ENCODE measurements at places on chromosomes 4 and X. TPM values are rescaled to one million over a fixed set of nuclear protein-coding genes. Genes with fewer than 3 reads are reported as not detected.

HTN3 gene
- polyA plus RNA-seq = not detected

- peaks cover 7% of the 10 kb centered on the region for H3K4me1 ChIP-seq
- no peak overlapping the region for H3K27ac ChIP-seq
Observed at GRCh38 chr4:105641845-105642244, 66.6 kb downstream of the INTS12 start.

GRCh38 chrX:54794028-54794427 lies 4.0 kb downstream of the ITIH6 start:
- no peaks in the 10 kb centered on the region for H3K4me1 ChIP-seq
- DNase-seq = no peak

DNA sequence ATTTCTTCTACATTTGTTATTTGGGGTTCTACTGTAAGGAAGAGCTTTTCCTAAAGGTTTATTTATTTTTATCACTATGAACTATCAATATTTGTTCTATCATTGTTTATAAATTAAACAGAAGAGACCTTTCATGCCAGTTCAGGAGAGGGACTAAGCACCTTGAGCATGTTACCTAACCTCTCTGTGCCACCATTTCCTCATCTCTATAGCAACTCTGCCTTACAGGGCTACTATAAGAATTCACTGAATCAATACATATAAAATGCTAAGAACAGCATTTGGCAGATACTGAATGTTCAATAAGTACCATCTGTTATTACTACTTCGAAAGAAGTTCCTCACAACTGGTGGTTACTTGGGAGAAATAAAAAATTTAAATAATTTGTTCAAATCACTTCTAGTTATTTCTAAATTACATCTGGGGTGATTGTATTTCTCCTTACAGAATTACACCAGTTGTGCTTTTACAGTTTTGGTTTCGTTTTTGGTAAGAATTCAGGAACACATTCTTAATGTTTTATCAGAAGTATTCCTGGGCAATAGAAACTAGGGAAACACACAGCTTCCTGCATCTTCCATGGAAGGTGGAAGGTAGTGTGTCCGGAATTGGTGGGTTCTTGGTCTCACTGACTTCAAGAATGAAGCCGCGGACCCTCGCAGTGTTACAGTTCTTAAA lies 32.9 kb downstream of the EREG start:
- H3K27me3 ChIP-seq = no peaks in the 10 kb centered on the region
- no peaks in the 10 kb centered on the region for H3K36me3 ChIP-seq
- H3K4me3 ChIP-seq = no peak overlapping the region

DNA sequence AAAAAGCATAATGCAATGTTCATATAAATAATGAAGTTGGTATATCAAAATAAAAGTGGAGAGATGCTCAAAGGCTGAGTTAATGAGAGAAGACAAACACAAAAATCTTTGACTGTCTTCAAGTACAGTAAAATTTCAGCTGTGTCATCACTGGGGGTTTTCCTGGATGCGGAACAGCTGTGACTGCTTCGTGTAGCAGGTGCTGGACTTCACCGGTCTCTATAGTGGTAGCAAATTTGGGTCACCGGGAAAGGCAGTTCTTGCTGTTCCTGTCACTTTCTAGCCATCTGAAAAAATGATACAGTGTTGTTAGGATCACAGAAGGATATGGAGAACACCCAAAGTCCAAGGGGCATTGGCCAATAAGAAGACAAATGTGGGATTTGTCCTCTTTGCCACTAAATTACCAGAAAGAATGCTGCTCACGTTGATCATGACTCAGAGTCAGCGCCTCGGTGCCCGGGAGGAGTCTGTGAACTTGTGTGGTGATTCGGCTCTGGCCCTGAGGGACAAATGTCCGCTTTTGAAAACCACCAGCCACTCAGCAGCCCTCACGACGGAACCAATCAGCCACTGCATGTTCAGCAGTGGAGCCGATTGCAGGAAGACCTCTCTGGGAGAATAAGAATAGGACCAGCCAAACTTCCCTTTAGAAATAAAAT lies 230.1 kb upstream of the FAT1 start:
- no peak for DNase-seq
- H3K4me3 ChIP-seq = no peak overlapping the region
- no peak overlapping the region for H3K27ac ChIP-seq

HNRNPH2 gene
- 115 TPM for polyA plus RNA-seq

- no peaks in the 10 kb centered on the region for H3K36me3 ChIP-seq
- no peak overlapping the region for H3K4me3 ChIP-seq
- H3K27ac ChIP-seq = no peak overlapping the region
- H3K4me1 ChIP-seq = no peaks in the 10 kb centered on the region
- no peaks in the 10 kb centered on the region for H3K27me3 ChIP-seq
Observed at GRCh38 chrX:149151805-149152757, 353.0 kb downstream of the IDS start.

- no peaks in the 10 kb centered on the region for H3K27me3 ChIP-seq
- peaks cover 11% of the 10 kb centered on the region for H3K4me1 ChIP-seq
- no peak overlapping the region for H3K4me3 ChIP-seq
- DNase-seq = peak; percentile 6
- no peak overlapping the region for H3K27ac ChIP-seq
Observed at GRCh38 chr4:101020956-101021355, 326.4 kb downstream of the PPP3CA start.

- DNase-seq = no peak
- peaks cover 8% of the 10 kb centered on the region for H3K4me1 ChIP-seq
- H3K27me3 ChIP-seq = no peaks in the 10 kb centered on the region
- H3K36me3 ChIP-seq = no peaks in the 10 kb centered on the region
- H3K4me3 ChIP-seq = no peak overlapping the region
Observed at GRCh38 chr4:82481506-82481840, 51.1 kb downstream of the ENOPH1 start.

BMPR1B gene
- polyA plus RNA-seq = 1.2 TPM

- H3K4me3 ChIP-seq = no peak overlapping the region
- H3K27ac ChIP-seq = no peak overlapping the region
- H3K4me1 ChIP-seq = peaks cover under 1% of the 10 kb centered on the region
- H3K36me3 ChIP-seq = no peaks in the 10 kb centered on the region
Observed at GRCh38 chr4:109994415-109994827, 81.7 kb downstream of the EGF start.

- H3K4me3 ChIP-seq = peak within 1 kb of the TSS; percentile 5
- H3K4me1 ChIP-seq = no peaks in the 10 kb centered on the region
- peak; percentile 25 for DNase-seq
- H3K27me3 ChIP-seq = no peaks in the 10 kb centered on the region
Observed at GRCh38 chr4:38804654-38805295, at the start of gene TLR1. Gene TLR1, minus strand, starts transcription at chr4:38804791. Its CDS starts 5,960 bp downstream, at chr4:38798831.

- H3K4me1 ChIP-seq = no peaks in the 10 kb centered on the region
- no peak for DNase-seq
- no peaks in the 10 kb centered on the region for H3K27me3 ChIP-seq
- H3K4me3 ChIP-seq = no peak overlapping the region
- H3K27ac ChIP-seq = no peak overlapping the region
Observed at GRCh38 chr4:140603286-140603685, 34.5 kb upstream of the UCP1 start.

DNA sequence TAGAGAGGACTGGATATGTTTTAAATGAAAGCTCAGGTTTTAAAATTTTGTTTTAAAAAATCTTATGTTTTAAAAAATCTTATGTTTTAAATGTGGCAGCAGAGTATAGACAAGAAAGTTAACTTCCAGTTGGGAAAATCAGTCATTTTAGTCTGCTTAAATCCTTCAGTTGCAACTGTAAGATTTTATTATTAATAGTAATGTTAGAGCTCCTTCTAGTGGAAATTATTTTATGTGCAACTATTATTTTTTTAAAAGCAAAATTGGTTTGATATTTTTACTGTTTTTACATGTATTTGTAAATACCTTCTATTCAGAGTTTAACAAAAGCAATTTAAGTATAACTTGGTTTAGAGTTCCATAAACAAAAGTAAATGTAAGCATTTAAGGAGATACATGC lies 8.5 kb upstream of the NUDT6 start:
- H3K27me3 ChIP-seq = no peaks in the 10 kb centered on the region
- no peak overlapping the region for H3K27ac ChIP-seq
- peaks cover 33% of the 10 kb centered on the region for H3K36me3 ChIP-seq
- H3K4me1 ChIP-seq = no peaks in the 10 kb centered on the region
- DNase-seq = no peak

OPRPN gene
- polyA plus RNA-seq = not detected

DNA sequence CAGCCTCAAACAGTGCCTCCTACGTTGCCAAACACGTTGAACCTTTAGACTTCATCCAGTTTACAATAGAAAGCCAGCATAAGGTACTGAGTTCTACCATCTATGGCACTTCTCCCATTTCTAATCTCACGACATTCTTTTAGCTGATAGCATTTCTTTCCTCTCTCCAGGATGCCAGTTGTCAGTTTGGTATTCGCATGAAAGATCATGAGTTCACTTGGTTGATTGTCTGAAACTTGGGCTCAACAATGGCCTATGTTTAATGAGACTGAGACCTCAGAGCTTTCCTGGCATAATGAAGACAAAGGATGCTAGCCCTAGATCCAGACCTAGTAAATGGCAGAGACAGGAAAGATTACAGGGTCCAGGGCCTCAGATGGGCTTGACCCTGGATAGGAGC lies 69.2 kb upstream of the SPRY1 start:
- DNase-seq = no peak
- H3K4me3 ChIP-seq = no peak overlapping the region
- no peaks in the 10 kb centered on the region for H3K36me3 ChIP-seq
- no peak overlapping the region for H3K27ac ChIP-seq
- H3K4me1 ChIP-seq = no peaks in the 10 kb centered on the region

BEX5 gene
- 10.4 TPM for polyA plus RNA-seq

DNA sequence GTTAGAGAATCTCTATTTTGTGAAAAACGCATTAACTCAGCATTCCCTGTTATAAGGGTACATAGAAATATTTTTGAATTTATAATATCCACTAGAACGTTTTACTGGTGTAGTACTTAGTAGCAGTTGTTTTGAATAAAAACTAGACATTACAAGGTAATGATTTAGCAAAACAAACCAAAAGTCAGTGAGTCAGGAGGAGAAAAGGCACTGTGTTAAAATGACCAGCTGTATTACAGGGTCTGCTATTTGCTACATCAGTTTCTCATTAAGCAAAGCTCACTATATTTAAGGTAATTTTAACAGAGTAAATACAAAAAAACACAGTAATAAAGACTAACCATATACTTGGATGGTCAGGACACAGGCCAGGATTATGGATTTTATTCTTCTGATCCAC lies 152.8 kb downstream of the RASL11B start:
- no peak overlapping the region for H3K4me3 ChIP-seq
- no peak for DNase-seq
- peaks cover 35% of the 10 kb centered on the region for H3K4me1 ChIP-seq
- no peaks in the 10 kb centered on the region for H3K36me3 ChIP-seq
- H3K27ac ChIP-seq = peak overlapping the region; percentile 4

- H3K27me3 ChIP-seq = no peaks in the 10 kb centered on the region
- no peak overlapping the region for H3K4me3 ChIP-seq
- no peaks in the 10 kb centered on the region for H3K4me1 ChIP-seq
- DNase-seq = no peak
- H3K27ac ChIP-seq = no peak overlapping the region
Observed at GRCh38 chrX:101744085-101744484, 84.4 kb upstream of the ARMCX2 start.

DNA sequence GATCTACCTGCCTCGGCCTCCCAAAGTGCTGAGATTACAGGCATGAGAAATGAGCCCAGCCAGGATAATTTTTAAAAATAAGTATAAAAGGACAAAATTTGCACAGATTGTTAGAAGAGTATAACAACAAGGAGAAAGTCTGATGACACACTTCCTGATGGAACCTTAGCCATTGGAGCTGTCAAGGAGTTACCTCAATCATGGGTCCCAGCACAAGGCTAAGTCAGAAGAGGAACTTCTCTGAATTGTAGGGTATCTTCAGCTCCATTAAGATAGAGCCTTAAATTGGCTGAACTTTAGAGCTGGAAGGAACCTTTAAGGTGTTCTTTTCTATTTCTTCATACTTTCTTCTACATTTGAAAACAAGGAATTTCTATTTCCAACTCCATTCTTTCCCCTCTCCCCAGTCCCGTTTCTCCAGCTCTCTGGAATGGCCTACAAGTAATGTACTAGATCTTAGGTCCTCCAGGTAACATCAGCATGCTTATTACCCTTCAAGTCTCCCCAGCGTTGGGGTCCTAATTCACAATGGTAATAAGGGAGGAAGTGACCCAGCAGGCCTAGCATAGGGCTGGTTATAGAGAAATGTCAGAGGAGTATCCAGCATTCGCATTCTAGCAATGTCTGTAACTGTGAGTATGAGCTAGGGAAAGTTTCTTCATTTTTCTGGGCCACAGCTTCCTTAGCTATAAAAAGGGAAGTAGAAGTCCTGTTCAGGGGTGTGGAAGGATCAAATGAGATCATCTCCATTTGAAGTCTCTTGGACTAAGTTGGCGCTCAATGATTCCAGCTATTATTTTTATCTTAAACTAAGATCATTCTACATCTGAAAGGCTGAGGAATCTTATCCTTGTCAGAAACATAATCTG lies 18.5 kb upstream of the RBPJ start:
- H3K27ac ChIP-seq = no peak overlapping the region
- no peaks in the 10 kb centered on the region for H3K27me3 ChIP-seq
- no peak for DNase-seq
- H3K36me3 ChIP-seq = no peaks in the 10 kb centered on the region
- H3K4me1 ChIP-seq = no peaks in the 10 kb centered on the region
- H3K4me3 ChIP-seq = no peak overlapping the region

- DNase-seq = no peak
- H3K4me1 ChIP-seq = peaks cover 13% of the 10 kb centered on the region
- no peak overlapping the region for H3K27ac ChIP-seq
- H3K4me3 ChIP-seq = no peak overlapping the region
- no peaks in the 10 kb centered on the region for H3K27me3 ChIP-seq
Observed at GRCh38 chr4:70709611-70710205, 12.1 kb upstream of the RUFY3 start.

GRCh38 chr4:95534032-95534431 lies 14.7 kb downstream of the UNC5C start:
- no peak for DNase-seq
- no peak overlapping the region for H3K4me3 ChIP-seq
- H3K27ac ChIP-seq = no peak overlapping the region
- H3K27me3 ChIP-seq = peaks cover 2% of the 10 kb centered on the region
- H3K36me3 ChIP-seq = no peaks in the 10 kb centered on the region
- no peaks in the 10 kb centered on the region for H3K4me1 ChIP-seq

MAGEE1 gene
- polyA plus RNA-seq = 2.3 TPM

TLR2 gene
- 12.1 TPM for polyA plus RNA-seq

DNA sequence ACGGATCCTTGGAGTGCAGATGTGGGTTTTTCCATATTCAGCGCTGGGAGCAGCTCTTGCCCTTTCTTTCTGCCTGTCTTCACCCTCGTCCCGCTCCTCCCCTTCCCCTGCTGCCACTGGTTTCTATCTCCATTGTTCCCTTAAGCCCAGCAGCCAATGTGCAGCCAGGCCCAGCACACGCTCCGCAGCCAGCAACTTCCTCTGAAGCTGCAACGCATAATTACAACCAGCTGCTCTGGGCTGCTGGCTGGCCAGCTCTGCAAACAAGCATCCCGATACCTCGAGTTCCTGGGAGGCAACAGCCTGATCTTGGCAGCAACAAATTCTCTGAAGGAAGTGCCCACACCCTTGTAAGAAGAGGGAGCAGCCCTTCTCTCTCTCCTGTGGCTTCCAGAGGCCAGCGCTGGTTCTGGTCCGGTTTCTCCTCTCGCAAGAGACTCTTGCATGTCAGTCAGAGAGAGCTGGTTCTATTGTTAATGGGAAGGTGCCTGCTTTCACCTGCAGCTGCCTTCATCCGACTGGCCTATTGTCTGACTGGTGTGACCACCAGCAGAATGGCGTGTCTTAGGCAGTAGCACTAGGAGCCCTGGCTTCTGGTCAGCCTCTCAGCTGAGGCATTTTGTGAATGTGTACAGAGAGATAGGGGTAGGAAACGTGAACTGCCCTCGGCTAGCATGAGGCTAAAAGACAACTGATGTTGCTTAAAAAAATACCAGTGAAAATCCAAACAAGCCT lies 83.8 kb upstream of the MAML3 start:
- no peak for DNase-seq
- peaks cover 25% of the 10 kb centered on the region for H3K4me1 ChIP-seq
- no peaks in the 10 kb centered on the region for H3K36me3 ChIP-seq
- H3K4me3 ChIP-seq = no peak overlapping the region
- no peaks in the 10 kb centered on the region for H3K27me3 ChIP-seq
- H3K27ac ChIP-seq = peak overlapping the region; percentile 59

All from large intestine (tissue), 12 donors.